ENCODE measurements at places on chromosomes 11 and 22.

GRCh38 chr11:86910592-86910991 lies 44.6 kb downstream of the FZD4 start:
- no peak for DNase-seq

- no peak for DNase-seq
Observed at GRCh38 chr11:27231530-27231929, 131.5 kb downstream of the CCDC34 start.

GRCh38 chr22:37892566-37893335 lies 13.3 kb upstream of the MICALL1 start:
- DNase-seq = no peak

DNA sequence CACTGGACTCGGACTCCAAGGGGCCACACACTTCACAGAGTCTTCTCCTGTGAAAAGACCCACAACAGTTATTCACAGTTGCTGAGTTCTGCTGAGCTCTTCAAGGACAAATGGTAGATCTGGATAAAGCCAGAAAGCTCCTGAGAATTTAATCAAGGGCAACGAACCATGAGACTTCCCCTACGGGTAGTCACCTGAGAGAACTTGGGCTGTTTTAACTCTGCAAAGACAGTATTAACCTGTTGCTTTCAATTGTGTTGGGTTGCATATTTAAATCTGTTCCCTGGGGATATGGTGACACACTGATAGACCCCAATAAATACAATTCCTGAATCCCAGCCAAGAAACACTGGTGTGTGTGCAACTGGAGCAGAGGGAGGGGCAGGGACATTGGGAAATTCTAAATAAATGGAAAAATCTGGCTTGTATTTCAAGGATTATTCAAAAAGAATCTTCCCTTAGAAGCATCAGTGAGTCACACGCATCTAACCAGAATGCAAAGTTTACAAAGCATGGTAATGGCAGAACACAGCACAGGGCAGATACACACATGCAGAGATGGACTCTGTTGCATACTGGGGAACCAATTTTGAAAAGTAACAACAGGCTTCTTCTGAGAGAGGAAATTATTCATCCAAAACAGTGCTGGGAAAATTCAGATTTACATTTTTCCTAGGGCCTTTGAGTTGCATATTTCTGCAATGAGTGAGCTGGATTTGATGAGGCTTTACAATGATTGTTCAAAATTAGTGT lies 4.0 kb downstream of the KCNJ1 start:
- DNase-seq = no peak

- DNase-seq = no peak
Observed at GRCh38 chr11:97269527-97269926, 879.7 kb downstream of the JRKL start.

GRCh38 chr11:57425565-57426438 lies 1.1 kb downstream of the SLC43A3 start:
- DNase-seq = no peak

DNA sequence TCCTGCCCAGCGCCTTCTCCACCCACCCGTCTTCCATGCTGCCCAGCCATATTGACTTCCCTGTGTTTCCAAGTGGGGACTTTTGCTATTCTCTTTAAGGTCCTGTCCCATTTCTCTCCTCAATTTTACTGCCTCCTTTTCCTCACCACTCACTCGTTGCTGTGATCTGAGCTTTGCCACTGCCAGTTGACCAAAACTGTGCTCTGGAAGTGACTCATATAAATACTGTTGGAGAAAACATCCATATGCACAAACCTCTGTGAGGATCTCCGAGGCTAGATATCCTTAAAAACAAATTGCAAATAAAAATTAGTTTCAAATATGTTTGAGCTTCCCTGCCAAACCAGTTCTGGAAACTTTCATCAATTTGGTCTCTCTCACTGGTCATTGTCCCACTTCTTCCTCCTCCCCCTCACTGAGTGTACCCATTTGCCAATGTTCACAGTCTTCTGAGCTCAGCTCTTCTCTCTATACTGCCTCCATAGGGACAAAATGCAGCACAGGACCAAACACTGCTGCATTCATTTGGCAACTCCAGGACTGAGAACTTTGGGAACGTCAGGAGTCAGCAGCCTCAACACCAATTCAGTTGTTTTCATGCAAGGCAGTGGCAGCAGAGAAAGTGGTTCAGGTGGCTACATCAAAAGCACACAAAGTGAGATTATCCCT lies 34.0 kb upstream of the MMP13 start:
- DNase-seq = no peak

- no peak for DNase-seq
Observed at GRCh38 chr11:69718147-69718546, 14.3 kb upstream of the FGF19 start.

GRCh38 chr11:18844753-18845367 lies 53.3 kb upstream of the PTPN5 start:
- DNase-seq = no peak

- no peak for DNase-seq
Observed at GRCh38 chr11:112292188-112292587, 31.5 kb upstream of the PLET1 start.

DNA sequence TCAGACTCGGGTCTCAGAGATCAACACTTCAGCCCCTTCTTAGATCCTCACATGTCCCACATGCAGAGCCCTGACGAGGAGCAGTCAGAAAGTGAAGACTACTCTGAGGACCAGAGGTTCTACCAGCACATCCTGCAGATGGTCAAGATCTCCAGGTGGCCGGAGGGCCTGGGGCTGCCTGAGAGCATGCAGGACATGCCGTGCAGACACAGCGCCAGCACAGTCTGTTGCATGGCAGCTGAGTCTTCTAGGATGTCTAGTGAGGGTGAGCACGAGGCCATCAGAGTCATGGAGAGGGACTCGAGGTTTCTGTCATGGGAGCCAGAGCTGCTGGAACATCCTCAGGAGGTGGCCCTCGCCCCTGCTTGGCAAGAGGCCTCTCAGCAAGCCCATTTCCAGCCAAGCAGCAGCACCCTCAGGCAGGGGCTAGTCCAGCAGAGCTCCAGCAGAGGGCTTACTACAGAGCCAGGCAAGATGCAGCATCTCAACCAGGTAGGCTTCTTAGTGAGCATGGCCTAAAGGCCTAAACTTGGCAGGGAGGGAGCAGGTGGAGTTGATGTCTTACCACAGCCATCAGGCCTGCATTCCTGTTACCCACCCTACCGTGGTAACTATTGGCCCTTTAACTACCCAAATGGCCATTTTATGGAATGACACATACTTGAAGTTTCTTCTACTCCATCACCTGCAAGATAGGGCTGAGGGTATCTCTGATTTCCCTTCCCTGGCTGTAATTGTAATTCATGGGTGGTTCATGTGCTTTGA lies 28.7 kb downstream of the CEP164 start:
- no peak for DNase-seq

GRCh38 chr11:44789496-44789895 lies 62.7 kb downstream of the TSPAN18 start:
- DNase-seq = no peak
